ENCODE measurements at places on chromosomes 7 and 10.

GRCh38 chr10:14382022-14382421 lies 51.3 kb upstream of the FRMD4A start:
- peak; percentile 15 for DNase-seq

- DNase-seq = no peak
Observed at GRCh38 chr10:124636271-124636995, 107.7 kb downstream of the FAM53B start.

GRCh38 chr7:88254721-88255424 lies 35.0 kb upstream of the SRI start:
- DNase-seq = no peak

DNA sequence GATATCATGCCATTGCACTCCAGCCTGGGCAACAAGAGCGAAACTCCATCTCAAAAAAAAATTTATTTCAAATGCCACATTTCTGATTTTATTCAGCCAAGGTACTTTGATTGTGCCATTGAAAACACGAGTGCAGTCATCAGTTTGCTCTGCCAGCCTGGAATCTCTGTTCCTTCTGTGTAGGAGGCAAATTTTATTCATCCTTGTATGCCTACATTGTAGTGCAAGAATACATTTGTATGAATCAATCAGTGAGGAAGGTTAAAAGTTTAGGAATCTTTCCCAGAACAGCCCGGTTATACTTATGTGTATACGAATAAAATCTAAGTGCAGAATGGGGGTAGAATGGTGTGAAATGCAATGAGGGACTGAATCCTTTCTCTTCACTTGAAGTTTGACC lies 886 bp upstream of the TET1 start:
- no peak for DNase-seq

DNA sequence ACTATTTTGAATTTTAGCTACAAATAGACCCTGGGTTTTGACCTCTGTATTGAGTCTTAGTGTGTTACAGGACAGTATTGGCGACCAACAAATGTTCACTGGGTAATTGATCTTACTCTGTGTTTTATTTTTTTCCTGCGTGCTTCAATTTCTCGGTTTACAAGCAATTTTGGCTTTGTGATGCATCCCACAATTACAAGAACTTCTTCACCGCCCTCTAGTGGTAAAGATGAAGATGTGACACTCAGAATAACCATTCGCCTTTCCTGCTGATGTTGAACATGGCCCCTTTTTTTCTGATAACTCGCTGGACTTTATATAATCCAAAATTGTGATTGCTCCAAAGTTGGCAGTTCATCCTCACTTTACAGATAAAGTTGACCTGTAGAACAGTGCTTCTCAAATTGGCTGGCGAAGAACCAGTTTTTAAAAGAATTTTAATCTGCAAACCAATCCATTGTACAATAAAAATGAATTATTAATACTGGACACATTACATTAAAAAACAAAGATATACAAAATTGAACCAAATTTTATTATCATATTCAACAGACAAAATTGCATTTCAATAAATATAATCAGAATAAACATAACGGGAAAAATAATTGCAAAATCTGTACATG lies 20.2 kb upstream of the SMC3 start:
- peak; percentile 65 for DNase-seq

- no peak for DNase-seq
Observed at GRCh38 chr7:110001254-110001938, 1089.5 kb upstream of the LRRN3 start.

DNA sequence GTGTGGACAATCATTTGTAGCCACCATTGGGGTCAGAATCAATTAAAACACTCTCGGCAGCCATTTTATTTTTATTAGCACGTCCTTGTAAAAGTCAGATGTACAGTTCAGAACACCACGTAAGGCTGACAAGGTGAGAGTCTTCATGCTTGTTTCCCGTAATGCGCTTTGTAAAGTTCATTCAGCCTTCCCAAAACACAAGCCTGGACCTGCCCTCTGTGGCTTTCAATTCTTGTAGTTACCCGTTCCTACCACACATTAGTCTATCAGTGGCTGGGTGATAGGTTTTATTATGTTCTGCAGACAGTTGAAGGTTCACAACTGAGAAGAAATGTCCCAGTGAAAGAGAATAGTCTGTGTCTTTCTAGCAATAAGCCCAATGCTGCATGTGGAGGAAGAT lies 35.4 kb downstream of the GAD2 start:
- DNase-seq = no peak

DNA sequence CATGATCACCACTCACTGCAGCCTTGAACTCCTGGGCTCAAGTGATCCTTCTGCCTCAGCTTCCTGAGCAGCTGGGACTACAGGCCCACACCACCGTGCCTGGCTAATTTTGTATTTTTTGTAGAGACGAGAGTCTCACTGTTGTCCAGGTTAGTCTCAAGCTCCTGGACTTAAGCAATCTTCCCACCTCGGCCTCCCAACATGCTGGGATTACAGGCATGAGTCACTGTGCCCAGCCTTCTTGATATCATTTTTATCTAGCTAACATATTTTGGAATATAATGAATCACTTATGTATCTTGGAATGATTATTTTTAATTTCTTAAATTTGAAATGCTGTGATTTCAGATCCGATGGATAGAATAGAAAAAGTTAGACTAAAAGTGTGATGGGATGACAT lies 18.4 kb downstream of the ARL4A start:
- no peak for DNase-seq

DNA sequence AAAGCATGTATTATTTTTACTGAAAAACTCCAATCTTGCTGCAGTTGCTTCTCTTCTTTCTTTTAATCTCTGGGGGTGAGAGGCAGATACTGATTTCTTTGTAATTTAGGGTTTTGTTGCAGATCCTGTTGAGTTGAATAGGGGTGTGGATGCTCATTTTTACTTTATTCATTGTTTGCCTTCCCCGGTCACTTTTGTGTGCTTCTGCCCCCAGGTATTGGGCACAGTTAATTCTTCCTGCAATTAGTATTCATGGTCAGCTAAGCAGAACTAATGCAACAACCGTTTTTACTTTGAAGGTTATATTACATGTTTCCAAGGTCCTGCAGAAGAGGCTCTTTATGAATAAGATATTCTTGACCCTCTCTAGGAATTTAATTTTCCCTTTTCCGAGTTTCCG lies 96.4 kb downstream of the BUB3 start:
- DNase-seq = no peak

DNA sequence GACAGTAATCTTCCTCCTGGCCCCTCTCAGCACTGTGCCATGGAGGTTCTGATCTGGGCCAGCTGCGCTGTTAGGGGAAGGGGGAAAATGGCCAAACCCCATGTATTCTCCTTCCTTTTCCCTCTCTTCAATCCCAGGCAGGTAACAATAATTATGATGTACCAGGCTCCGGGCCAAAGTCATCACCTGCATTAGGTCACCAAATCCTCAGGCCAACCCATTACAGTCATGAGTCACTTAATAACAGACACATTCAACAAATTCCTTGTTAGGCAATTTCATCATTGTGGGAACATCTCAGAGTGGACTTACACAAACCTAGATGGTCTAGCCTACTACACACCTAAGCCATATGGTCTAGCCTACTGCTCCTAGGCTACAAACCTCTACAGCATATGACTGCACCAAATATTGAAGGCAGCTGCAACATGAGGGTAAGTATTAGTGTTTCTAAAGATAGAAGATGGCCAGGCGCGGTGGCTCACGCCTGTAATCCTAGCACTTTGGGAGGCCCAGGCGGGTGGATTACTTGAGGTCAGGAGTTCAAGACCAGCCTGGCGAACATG lies 2.2 kb upstream of the HSPB1 start:
- DNase-seq = no peak

DNA sequence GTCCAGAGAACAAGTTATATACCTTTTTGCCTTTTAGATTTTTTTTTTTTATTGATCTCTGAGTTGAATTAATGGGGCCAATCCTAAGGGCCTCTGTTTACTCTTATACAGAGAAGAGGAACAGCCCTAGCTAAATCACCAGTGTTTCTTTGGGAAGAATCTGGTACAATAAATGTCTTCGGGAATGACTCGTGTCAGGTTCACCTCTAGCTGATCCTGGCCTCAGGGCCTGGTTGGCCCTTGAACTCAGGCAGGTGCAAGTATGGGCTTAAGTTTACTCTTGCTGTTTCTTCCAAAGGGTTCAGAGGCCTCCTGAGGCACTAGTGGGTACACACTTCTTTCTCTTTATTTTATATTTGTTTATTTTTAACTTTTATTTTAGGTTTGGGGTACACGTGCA lies 71.0 kb downstream of the LRMDA start:
- no peak for DNase-seq

DNA sequence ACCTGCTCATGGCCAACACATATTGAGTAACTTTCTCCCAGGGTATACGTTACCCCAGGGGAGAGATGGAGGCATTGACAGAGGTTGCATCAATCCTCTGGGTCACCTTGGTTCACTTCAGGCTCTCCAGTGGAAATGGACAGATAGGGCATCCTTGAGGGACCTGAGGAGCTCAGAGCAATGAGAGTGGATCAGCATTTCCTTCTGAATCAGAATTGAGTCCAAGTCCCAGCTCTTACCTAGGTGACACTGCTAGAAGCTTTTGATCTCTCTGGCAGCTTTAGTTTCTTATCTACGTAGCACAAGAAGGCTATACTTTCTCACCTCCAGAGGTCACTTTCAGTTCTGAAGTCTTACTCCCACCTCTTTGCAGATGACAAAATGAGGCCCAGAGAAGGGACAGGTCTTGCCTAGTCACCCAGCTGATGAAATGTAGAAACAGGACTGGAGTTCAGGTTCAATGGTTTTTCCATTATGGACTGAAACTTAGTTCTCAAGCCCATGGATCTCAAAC lies 35.2 kb downstream of the PANK1 start:
- DNase-seq = peak; percentile 45

DNA sequence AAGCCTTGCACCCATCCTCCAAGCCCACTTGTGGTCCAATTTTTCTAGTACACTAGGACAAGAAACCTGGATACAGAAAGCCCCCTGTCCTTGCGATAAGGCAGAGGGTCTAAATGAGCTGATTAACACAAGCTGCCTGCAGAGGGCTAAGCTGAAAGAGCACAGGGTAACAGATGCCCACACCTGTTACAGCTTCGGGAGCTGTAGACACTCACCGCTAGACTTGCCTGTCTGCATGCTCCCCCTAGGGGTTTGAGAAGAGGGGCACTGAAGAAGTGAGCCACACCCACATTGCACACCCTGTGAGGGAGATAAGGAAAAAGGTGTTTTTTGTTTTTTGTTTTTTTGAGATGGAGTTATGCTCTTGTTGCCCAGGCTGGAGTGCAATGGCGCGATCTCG lies 386.5 kb upstream of the AUTS2 start:
- DNase-seq = no peak

DNA sequence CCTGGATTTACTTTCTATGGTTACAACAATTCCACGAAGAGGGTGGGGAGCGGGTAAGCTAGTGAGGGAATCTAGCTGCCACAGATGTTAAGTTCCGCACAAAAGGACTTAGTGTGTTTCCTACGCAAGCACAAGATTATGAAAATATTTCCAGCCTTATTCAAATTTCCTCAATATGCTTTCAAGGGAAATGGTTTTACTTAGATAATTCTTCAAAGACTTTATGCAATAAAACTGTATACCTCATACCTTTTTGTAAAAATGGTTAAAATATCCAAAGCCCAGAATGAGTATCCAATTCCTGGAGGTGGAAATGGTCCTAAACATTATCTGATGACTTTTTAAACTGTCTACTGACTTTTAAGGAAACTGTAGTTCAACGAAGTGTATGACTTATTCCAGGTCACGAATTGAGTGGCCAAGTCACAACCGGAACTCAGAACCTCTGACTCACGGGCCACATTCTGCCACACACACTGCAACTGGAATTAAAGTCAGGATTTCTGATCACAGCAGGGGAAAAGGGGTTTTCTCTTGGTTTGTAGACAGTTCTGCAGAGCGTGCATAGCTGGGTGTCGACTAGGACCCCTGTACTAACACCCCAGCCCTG lies 20.2 kb upstream of the INSIG1 start:
- DNase-seq = no peak

DNA sequence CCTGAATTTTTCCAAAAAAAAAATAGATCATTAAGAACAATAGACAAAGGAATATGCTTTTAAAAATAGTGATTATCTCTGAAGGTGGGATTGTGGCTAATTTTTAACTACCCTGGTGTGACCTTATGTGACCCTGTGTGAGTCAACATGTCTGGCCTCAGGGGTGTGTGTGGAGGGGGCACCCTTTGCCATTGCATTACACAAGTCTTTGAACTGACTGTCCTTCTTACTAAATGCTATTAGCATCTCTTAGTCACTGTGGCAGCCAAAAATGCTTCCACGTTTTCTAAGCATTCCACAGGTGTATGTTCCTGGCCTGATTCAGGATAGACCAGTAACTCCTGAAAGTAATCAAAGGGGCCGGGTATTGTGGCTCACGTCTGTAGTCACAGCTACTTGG lies 175.4 kb downstream of the MGMT start:
- no peak for DNase-seq

DNA sequence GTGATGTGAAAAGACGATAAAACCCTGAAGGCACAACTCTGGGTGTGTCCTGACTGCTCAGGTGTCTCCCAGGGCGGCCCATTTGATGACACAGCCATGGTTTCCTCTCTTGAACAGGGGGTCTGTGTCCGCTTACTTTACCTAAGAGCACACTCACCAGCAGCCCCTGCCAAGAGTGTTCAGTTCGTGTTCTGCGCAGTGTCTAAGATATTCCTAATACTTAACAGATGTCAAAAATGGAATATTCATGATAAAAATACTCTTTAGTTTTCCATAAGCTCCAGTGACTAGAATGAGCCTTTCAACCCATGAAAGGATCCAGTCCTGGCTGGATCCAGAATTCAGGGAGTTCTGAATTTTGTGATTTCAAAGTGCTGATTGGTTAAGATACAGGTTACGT lies 492.4 kb downstream of the TNS3 start:
- DNase-seq = no peak

GRCh38 chr7:36787933-36788378 lies 63.7 kb upstream of the AOAH start:
- peak; percentile 11 for DNase-seq

GRCh38 chr10:49435225-49435624 lies 39.3 kb upstream of the DRGX start:
- DNase-seq = no peak

GRCh38 chr10:127887541-127888415 lies 5.0 kb downstream of the CLRN3 start:
- no peak for DNase-seq

All from GM20000 (cell line).